Stimulated activated CD8-positive, alpha-beta memory T cell treated with anti-CD3 and anti-CD28 coated beads, Interleukin-2, amount 100 ng/mL, for 48 hours (primary cell): ENCODE measurements at places on chromosomes 7 and 10.

GRCh38 chr7:24703296-24703695 lies 54.0 kb downstream of the GSDME start:
- DNase-seq: no peak

- DNase-seq: no peak
Observed at GRCh38 chr7:144821067-144821466, 14.8 kb downstream of the TPK1 start.

GRCh38 chr10:11004144-11005077 lies 13.3 kb upstream of the CELF2 start:
- DNase-seq: no peak

GRCh38 chr7:149822353-149822943 lies 15.7 kb upstream of the ZNF862 start:
- no peak for DNase-seq

DNA sequence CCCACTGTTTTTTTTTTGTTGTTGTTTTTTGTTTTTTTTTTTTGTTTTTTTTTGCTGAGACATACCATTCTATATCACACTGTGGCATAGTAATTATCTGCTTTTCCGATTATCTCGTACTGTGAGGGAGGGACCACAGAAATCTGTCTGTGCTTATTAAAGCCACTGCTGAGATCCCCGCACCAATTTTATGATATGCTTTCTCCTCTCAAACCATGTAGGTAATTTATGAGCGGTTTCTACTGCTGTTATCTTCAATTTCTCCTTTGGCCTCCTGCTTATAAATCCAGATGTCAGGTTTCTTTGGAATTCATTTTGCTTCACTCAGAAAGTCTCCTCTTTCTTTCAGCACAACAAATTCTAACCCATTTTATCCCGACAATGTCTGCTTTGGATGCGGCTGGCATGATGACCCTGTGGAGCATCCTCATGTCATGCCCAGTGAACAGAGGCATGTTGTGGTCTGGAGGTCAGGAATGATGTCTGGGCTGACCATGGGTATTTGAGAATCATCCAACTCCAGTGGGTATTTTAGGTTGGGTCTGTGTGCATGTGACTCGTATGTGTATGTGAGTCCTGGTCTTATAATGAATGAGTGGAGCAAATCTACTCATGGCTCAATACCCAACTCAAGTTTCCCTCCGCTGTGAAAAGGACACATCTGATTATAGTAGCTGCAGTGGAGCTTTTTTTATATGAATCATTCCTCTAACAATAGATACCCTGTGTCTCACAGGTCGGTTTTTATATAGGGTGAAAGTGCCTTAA lies 213.4 kb downstream of the GALNT17 start:
- no peak for DNase-seq

- no peak for DNase-seq
Observed at GRCh38 chr7:45586542-45587520, 12.7 kb downstream of the ADCY1 start.

- no peak for DNase-seq
Observed at GRCh38 chr10:9999627-10000026, 1018.0 kb upstream of the CELF2 start.

GRCh38 chr10:121804460-121804859 lies 123.4 kb downstream of the ATE1 start:
- no peak for DNase-seq

DNA sequence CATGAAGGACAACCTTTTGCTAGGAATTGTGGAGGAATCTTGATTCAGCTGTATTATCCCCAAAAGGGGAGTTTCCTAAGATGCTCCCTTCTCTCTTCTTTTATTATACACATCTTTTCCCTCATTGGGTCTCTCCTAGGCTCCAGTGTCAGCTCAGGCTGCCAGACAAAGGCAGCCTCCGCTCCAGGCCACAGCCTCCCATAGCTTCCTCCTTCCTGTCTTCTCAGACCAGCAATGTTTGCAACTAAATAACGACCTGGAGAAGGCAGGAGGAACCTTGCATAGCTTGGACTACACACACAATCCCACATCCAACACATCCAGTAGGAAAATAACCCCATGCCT lies 12.3 kb downstream of the SFXN3 start:
- no peak for DNase-seq

DNA sequence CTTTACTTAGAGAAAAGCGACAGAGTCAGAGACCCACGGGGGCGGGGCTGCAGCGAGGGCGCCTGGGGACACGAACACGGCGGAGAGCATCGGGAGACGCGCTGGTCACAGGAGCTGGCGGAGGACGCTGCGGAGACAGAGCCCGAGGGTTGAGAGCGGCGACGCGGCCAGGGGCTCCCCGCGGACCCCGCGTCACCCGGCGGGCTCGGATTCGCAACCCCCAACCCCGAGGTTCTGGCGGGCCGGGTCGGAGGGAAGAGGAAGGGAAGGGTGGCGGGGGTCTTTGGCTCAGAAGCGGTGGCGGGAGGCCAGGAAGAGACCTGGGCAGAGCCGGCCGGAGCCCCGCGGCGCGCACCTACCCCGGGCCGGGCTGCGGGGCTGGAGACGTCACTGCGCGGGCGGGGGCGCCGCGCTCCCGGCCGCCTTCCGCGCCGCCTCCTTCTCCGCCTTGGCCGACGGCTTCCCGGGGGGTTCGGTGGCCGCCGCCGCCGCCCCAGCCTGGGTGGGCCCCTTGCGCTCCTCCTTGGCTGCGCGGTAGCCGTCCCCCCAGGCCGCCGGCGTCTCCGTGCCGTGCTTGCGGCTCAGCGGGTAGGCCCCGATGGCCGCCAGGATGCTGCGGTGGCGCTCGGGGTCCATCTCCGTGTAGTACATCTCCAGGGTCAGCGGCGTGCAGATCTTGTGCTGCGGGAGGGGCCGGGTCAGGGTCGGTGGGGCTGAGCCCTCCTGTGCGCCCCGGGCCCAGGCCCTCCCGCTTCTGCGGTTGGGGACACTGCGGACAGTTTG lies 11.1 kb downstream of the CALY start:
- no peak for DNase-seq

DNA sequence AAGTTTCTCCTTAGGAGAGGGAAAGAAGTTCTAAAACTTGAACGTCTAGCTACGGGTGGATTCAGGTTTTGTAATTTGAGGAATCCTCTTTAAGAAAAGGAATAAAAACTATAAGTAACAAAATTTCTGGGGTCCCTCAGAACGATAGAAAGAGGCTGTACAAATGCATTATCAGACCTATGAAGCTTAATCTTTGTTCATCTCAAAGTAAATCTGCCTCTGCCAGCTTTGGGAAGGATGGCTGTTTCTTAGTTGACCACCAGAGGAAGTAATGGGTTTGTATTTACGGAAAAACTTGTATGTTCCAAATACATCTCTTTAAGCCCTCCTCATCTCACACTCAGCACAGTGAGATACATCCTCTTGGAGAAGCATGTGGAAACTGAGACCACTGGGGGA lies 864 bp downstream of the PSTK start:
- no peak for DNase-seq
